ENCODE measurements at places on chromosomes 5 and 9.
A peak's percentile ranks its signal among the peaks of the same experiment; 100 is the strongest.

DNA sequence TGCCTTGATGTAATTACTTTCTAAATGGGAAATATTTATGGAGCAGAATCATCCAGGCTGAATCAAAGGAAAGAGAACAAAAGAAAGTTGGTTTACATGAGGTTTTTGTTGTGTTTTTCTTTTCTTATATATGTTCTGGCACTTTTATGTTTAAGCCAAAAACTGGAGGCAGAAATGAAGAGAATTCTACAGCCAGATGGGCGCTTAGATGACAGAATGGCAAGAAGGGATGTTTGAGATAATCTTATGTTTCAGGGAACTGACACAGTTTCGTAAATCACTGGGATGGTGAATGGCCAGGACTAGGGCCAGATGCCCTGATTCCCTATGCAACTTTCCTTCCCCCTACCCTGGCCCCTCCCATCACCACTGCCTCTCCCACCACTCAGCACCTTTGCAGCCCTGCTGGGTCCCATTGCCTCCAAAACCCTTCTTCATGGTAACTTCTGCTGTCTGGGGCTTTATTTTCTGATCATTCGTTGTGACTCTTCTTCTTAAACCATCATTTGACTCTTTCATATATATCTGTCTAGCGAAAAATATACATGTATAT is 111.8 kb downstream of the EFNA5 start:
- DNase-seq: no peak

DNA sequence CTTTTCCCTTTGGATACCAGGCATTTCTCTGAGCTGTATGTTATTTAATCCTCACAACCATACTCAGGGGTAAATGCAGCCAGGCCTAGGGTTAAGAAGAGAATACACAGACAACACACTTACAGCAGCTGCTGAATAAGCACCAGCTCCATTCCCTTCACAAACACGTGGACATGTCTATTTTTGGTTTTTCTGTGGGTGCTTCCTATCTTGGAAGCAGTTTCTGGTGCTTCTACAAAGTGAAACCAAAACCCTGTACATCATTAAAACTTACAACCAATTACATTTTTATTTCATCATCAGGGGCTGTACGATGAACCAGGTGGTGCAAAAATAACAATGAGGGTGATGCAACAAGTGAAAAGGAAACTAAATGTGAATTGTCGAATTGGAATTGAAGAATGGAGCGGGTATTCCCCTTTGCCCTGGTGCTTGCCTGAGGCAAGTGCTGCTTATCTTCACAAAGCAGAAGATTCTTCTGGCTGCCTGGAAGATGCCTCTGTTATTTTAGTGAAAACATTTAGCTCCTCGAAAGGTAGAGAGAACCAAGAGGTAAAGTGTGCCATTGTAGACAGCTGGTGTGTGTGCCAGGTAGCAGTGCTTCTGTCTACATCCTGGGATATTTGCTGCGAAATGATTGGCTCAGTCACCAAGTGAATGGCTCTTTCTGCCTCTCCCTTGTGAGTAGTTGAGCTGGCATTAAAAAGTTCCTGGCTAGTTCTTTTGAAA is 18.6 kb upstream of the IFNB1 start:
- DNase-seq: peak; percentile 58

- no peak for DNase-seq
Observed at GRCh38 chr5:156920042-156920860, 42.8 kb downstream of the TIMD4 start.

DNA sequence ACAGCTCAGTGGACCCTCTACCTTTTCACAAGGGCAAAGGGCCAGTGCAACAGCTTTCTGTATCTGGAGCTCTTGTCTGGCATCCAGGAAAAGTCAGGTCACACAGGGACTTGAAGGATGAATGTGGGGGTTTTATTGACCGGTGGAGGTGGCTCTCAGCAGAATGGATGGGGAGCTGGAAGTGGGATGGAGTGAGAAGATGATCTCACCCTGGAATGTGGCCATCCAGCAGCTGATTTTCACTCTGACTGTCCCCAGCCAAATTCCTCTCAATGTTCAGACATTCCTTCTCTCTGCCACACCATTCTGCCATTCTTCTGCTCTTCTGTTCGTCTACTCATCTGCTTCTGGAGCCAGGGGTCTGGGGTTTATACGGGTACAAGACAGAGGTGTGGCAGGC is 1119.9 kb downstream of the TAF11L14 start:
- DNase-seq: no peak

DNA sequence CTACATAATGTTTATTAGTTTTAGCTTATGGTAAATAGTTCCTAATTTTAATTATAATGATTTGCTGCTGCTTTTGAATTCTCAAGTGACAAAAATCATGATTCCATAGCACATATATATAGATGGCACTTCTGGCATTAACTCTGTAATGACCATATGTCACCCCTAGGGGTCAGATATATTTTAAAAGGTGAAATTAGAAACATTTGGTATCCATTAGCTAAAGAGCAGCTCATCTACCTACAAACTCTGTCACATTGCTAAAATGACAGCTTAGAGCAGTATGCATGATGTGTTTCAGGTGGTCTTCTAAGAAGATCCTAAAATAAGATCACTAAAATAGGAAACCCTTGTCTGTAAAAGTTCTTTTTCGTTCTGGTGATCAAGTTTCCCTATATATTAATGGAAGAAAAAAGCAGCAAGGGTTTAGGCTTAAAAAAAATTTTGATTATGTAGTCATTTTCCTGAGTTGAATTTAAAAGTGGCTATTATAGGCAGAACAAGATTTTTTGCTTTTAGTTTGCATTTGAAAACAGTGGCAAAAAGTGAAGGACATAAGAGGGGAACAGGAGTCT is 157.7 kb upstream of the POU5F2 start:
- DNase-seq: peak; percentile 2

DNA sequence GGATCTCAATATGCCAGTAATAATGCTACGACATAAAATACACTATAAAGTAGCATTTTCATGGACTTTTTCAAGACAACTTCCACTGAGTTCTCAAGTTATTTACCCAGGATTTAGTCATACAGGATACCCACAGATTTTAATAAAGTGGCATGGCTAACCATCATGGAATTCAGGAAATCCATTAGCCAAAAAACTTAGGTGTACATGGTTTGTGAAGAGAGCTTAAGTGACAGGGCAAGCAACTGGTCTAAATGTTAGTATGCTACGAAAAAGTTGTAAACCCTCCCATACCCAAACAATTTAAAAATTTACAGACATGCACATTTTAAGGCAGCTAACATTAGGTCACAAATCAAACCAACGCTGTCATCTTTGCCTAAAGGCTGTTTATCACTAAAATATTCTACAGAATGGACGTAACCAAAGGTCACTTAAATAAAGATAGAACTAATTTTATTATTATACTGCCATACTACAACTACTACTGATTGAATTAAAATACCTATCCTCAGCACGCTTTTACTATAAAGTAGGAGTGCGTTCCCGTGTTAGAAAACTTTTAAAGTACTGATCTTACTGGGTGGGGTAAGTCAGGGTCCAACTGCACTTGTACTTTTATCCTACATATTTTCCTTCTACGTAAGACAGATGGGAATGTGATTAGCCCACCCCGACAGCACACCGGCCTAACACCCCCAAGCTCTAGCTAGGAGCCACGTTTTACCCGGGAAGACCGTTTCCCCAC is 1.1 kb downstream of the UBTD2 start:
- no peak for DNase-seq

GRCh38 chr5:158695595-158696330 is 404.0 kb downstream of the EBF1 start:
- peak; percentile 56 for DNase-seq

- no peak for DNase-seq
Observed at GRCh38 chr9:116320290-116320689, 166.7 kb downstream of the PAPPA start.

- no peak for DNase-seq
Observed at GRCh38 chr9:16090907-16091629, 538.2 kb downstream of the CCDC171 start.

DNA sequence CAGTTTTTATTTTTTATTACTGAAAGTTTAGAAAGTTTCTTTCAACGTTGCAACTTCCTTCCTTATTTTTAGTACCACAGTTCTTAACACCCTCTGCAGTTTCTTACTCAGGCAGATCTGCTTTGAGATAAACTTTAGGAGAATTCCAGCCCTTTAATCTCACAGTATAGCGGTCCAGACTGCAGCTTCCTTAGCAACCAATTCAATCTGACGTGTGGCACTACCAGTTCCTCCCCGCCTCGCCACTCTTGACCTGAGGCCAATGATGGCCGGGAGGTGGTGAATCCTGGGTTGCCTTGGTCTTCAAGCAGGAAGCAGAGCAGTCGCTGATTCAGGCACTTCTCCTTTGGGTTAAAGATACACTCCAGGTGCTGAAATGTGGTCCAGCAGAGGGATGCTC is 334.3 kb upstream of the TRPC7 start:
- no peak for DNase-seq

DNA sequence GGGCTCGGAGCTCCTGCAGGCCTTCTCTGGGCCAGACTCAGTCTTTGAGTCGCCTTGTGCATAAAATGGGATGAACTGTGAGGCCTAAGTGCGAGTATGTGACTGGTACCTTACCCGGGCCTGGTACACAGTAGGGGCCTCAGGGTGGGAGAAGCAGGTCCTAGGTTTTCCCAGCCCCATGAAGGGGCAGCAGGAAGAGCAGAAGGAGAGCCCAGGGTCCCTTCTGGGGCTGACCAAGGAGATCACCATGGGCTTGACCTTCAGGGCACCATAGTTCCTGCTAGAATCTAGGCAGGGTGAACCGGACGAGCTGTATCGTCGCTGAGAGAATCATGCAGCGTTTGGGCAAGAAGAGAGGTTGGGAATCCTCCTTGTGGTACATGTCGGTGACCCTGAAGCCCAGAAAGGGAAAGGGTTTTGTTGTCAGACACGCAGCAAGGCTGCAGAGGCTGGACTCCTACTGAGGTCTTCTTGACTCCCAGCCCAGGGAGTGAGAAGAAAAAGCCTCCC is 373 bp upstream of the PHYKPL start:
- DNase-seq: no peak

DNA sequence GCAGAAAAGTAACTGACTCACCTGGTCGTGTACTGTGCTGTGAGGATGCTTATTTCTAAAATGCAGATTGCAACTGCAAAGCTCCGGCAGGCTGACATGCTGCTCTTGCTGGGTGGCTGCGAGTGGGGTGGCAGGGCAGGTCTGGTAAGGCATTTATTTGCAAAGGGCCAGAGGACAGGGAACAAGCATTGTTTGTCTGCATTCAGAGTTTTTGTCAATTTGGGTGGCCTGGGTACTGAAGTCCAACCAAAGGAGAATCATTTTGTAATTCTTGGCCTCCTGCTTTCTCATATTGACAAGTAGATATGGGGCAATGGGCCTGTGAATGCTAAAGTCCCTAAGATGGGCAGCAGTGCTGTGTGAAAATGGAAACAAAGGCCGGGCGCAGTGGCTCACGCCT is at the start of gene C9:
C9 (minus strand) TSS at position 129 of the 400 bp plus-strand sequence; CDS start at position 98, 31 bp downstream.
- no peak for DNase-seq

DNA sequence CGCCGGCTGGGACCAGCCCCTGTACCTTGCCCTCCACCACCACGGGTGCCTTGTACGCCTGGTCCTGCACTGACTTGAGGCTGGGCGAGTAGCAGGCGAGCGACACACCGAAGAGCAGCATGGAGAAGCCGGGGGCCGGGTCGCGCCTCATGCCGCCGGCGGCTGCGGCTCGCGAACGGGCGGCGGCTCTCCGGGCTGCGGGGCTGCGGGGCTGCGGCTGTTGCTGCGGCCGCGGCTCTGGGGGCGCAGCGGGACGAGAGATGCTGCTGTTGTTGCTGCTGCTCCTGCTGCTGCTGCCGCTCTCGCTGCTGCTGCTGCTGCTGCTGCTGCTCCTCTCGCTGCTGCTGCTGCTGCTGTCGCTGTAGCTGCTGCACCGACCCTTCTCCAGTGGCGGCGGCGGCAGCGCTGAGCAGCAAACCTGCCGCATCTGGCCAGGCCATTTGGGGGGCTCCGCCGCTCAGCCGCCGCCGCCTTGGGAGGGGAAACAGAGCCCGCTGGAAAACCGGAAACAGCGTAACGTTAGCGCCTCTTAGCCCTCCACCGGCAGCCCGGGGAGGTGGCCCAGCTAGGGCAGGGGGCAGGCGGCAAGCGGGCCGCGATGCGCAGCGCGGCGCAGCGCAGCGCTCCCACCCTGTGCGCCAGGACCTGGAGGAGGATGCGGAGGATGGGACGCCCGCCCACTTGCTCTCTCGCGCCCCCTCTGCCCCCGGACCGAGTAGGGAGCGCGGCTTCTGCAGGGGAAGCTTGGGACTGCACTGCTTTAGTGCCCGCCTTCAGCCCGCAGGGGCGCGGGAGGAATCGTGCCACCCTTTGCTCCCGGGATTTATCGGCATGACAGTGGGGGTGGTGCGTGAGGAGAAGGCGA is at the start of gene NRG2:
NRG2 (minus strand) TSS at position 657 of the 865 bp plus-strand sequence.
- DNase-seq: peak; percentile 71
